ENCODE measurements at places on chromosomes 13 and 19. TPM values are rescaled to one million over a fixed set of nuclear protein-coding genes. Genes with fewer than 3 reads are reported as not detected.

DNA sequence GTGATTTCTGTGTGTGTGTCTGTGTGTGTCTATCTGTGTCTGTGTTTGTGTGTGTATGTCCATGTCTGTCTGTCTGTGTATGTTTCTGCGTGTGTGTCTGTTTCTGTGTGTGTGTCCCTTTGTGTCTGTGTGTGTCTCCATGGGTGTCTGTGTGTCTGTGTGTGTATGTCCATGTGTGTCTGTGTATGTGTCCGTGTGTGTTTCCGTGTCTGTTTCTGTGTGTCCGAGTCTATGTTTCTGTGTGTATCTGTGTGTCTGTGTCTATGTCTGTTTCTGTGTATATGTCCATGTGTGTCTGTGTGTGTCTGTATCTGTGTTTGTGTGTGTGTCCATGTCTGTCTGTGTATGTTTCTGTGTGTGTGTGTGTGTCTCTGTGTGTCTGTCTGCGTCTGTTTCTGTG lies 276.3 kb upstream of the SOX1 start:
- no peak for DNase-seq

- no peak for DNase-seq
These were observed 9.0 kb downstream of the MIER2 start for GRCh38 chr19:335486-336066.

DNA sequence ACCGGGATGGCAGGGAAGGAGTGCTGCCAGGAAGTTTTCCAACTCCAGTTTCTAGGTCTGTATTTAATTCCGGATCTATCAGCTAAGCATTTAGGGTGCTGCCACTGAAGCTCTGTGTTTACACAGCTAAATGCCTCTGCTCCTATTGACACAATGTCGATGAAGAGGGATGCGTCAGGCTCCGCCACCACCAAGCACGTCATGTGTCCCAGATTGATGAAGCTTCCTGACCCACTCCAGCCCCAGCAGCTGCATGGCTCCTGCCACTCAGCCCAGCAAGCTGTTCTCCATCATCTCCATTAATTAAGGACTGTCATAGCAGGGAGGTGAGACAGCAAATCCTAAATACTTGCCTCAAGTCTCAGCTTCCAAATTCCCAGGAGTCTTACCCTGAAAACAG lies 435.2 kb upstream of the ZNF507 start:
- DNase-seq = no peak

- DNase-seq = peak; percentile 83
These were observed 140.2 kb downstream of the KLF5 start for GRCh38 chr13:73198991-73199411.

GRCh38 chr19:46928951-46929350 lies 68.2 kb downstream of the ARHGAP35 start:
- no peak for DNase-seq

DNA sequence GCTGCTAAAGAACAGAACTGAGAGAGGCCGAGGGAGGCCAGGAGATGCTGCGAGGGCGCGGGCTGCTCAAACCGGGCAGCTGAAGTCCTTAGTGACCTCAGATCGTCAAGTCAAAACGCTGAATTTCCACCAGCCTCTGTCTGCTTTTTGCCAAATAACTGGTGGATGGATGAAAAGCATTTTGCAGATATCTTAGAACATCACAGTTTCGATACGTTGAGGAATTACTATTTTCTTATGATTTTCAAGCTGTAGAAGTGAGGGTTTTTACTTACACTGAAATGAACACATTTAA lies 2.0 kb downstream of the GPC6 start:
- no peak for DNase-seq

SMIM44 gene
- total RNA-seq = 0.60 TPM

CYP2A6 gene
- not detected for total RNA-seq
